Thyroid gland (tissue), 4 donors: ENCODE measurements at places on chromosomes 16 and 17.
A peak's percentile ranks its signal among the peaks of the same experiment; 100 is the strongest.

GRCh38 chr16:67407788-67408452 lies 8.4 kb downstream of the ZDHHC1 start:
- DNase-seq = no peak

DNA sequence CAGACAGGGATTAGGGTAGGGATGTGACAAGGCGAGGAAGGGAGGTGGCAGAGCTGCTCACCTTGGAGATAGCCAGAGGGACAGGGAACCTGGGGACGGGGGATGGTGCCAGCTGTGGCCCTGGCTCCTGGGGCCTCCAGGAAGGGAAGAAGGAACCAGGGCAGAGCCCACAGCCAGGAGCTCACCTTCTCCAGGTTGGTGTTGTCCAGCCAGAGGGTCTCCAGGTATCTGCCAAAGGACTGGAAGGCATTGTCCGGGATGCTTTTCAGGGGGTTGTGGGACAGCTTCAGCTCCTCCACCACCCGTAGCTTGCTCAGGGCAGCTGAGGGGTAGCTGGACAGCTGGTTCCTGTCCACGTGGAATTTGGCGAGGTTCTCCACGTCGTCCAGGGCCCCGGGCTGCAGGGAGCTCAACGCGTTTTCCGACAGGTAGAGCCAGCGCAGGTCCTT lies 801 bp downstream of the CHAD start:
- no peak for DNase-seq

GRCh38 chr16:577796-578195 lies 8.0 kb downstream of the PIGQ start:
- DNase-seq = no peak

GRCh38 chr17:50558941-50559614 lies 1.4 kb upstream of the CACNA1G start:
- no peak for DNase-seq

DNA sequence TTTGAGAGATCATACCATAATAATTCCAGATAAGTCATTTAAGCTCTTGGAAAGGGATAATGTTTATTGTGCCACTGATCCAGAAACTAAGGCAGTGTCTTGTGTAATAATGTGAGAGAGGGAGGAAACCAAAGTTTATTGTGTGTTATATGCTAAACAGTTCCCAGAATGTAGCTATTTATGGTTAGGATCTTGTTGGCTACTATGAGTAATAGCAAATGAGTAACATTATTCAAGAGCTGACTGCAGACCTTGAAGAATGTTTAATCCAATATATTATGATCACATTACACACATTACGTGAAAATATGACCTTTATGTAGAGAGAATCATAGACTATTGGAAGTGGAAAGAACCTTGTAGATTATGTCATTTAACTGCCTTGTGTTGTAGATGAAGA lies 139.5 kb downstream of the BCAS3 start:
- DNase-seq = no peak

DNA sequence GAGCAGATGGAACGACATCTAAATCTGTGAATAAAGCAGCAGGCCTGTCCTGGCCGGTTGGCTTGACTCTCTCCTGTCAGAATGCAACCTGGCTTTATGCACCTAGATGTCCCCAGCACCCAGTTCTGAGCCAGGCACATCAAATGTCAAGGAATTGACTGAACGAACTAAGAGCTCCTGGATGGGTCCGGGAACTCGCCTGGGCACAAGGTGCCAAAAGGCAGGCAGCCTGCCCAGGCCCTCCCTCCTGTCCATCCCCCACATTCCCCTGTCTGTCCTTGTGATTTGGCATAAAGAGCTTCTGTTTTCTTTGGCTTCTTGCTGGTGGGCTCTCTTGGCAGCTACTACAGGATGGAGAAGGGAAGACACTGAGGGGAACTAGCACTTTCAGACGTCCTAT lies 4.1 kb upstream of the RSAD1 start:
- peak; percentile 65 for DNase-seq

GRCh38 chr16:74773446-74774222 lies 986 bp downstream of the FA2H start:
- no peak for DNase-seq

DNA sequence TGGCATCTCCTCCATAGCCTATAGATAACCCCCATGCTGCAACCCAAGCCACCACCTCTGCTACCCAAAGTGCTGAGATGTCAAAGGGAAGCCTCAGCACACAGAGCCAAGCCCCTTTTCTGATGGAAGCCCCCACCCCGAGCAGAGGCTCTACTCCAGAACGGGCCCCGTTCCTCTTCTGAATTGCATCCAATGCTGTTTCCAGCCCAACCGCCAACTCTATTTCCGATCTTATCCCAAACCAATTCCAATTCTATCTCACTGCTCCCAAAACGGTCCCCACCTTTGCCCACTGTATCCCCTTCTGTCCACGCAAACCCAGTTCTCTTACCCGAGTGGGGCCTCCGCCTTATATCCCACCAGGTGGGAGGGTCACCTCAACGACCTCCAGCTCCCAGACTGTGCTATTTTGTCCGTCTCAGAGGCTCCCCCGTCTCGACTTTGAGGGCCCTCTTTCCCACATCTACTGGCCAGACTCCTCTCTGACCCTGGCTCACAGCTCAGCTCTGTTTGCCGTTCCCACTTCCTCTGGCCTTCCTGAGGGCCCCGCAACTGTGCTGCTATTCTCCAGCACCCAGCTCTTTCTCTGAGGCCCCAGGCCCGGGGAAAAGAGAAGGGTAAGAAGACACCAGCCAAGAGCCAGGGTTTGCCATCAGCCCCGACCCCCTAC lies 487 bp downstream of the SRL start:
- DNase-seq = no peak

DNA sequence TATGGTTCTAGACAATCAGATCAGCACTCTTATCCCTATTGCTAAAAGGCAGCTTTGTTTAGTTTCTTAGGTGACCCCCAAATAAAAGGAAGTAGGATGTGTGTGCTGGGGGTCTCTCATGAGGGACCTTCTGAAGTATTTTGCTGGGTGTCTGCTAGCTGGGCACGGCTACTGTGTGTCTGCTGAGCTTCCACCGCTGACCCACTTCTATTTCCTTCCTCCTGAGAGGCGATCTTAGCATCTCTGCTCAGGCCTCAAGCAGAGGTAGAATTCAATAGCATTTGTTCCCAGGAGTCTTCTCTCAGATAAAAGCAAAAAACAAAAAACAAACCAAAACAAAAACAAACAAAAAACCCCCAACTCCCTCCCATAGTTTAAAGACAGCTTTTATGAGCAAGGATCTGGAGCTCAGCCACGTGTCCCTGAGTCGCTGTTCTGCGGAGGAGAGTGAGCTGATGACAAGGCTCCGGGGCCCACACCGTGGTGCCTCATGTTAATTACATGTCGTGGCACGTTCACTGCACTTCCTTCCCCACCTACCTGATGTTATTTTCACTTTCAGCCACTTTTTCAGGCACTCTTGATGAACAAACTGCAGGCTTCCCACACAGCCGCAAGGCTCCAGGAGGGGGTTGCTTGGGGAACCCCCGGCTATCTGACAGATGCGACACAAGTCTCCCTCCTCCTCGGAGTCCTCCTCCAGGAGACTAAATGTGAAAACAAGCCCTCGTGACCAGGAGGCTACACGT lies 83.5 kb downstream of the MARCHF10 start:
- DNase-seq = no peak

DNA sequence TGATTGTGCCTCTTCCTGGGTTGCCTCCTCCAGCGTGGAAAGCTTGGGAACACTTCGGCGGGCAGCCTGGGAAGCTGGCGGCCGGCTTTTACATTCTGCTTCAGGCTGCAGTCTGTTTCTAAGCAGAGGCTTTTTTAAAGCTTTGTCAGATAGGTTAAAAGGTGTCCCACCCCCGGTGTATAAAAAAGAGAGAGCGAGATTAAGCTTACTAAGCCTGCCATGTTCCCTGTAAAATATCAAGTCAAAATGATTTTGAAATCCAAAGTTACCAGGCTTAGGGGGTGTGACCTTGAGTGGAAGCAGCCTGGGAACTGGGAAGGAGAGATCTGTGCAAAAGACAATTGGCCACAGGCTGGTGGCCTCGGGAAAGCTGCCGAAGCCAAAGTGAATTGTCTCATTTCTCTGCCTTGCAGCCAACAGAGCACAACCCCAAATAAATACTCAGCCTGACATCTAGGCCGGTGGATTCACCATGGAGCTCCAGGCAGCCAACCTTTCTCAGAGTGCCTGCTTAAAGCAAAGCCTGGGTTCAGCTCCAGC lies 254.5 kb downstream of the FTO start:
- no peak for DNase-seq

DNA sequence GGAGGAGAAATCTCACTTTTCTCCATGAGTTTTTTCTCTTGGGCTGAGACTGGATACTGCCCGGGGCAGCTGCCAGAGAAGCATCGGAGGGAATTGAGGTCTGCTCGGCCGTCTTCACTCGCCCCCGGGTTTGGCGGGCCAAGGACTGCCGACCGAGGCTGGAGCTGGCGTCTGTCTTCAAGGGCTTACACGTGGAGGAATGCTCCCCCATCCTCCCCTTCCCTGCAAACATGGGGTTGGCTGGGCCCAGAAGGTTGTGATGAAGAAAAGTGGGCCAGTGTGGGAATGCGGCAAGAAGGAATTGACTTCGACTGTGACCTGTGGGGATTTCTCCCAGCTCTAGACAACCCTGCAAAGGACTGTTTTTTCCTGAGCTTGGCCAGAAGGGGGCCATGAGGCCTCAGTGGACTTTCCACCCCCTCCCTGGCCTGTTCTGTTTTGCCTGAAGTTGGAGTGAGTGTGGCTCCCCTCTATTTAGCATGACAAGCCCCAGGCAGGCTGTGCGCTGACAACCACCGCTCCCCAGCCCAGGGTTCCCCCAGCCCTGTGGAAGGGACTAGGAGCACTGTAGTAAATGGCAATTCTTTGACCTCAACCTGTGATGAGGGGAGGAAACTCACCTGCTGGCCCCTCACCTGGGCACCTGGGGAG lies 19.1 kb downstream of the NGFR start:
- DNase-seq = peak; percentile 25

DNA sequence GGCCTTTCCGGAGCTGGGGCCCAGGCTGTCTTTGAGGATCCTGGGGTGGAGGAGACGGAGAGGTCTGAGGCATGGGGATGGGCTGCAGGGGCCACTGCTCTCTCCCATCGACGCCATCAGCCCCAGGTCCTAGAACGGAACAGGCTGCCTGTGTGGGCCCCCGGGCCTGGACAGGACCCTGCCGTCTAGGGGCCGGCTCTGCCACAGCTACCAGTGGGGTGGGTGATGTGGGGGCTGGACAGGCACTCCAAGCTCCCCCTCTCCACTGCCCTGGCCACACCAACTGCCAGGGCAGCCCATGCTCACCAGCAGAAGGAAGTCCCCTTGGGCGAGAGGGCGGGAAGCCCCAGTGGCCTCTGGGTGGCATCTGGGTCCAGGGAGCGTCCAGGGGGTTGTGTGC lies 37.8 kb downstream of the ENGASE start:
- no peak for DNase-seq

GRCh38 chr16:49281480-49281842 lies at the start of gene CBLN1:
CBLN1 (minus strand) TSS chr16:49281838; CDS start chr16:49281465, 373 bp downstream.
- DNase-seq = no peak

- DNase-seq = peak; percentile 75
These were observed 50.4 kb downstream of the OR1D5 start for GRCh38 chr17:3012926-3013581.

DNA sequence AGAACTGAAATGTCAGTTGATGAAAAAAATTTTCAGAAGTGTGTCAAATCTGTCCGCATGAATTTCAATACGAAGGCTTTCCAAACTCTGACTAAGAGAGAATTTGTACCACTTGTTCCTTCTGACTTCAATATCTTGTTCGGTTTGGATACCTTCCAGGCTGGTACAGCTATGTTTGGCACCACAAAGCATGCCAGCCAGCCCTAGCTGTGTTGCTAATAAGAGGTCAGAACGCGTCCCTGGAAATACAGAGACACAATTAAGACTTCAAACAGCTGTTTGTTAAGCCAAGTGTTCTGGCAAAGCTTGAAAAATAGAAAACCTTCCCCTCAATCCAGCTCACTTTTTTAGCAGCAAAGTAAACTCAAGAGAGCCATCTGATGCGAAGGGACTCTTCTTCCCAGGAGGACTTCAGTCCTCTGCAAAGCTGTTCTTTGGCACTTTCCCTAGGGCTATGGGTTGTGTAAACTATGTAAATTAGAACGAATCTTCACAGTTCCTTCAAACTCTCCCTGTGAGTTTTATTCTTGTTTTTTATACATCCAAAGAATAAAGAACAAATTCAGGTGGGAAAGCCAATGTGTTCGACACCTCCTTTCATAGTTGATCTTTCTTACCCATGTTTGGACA lies 35.1 kb downstream of the GRB2 start:
- peak; percentile 66 for DNase-seq

DNA sequence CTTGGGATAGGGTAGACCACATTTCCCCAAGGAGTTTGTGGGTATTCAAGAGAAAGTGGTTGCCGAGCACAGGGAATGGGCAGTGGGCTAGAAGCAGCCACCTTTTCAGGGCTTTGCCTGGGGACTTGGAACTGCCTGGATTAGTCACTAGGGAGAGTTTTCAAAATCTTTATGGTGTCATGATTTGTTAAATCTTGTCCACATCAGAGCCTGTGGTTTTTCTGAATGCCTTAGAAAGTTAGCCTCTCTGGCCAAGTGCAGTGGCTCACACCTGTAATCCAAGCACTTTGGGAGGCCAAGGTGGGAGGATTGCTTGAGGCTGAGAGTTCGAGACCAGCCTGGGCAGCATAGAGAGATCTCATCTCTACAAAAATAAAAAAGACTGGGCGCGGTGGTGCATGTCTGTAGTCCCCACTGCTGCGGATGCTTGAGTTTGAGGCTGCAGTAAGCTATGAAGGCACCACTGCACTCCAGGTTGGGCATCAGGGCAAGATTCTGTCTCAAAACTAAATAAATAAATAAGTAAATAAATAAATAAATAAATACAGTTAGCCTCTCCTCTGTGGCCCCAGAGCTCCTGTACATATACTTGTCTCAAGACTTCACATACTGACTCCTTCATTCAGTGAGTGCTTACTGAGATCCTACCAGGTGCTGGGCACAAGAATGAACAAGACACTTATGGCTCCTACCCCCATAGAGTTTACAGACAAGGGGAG lies 76.3 kb upstream of the HNF1B start:
- DNase-seq = no peak

DNA sequence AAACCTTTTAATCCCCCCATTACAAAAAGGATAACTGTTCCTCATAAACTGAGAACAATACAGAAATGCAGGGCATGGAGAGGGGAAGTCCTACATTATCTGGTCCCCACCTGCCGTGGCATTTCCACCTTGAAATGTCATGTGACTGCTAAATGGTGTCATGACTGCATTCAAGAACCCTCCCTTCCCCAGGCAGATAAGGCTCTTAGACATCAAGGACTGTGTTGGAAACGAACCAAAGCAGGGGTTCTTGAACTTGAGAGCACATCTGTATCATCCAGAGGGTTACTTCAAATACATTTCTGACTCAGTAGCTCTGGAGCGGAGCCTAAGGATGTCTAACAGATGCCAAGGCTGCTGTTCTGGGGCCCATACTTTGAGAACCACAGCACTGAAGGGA lies 18.4 kb downstream of the CMTM3 start:
- DNase-seq = no peak

DNA sequence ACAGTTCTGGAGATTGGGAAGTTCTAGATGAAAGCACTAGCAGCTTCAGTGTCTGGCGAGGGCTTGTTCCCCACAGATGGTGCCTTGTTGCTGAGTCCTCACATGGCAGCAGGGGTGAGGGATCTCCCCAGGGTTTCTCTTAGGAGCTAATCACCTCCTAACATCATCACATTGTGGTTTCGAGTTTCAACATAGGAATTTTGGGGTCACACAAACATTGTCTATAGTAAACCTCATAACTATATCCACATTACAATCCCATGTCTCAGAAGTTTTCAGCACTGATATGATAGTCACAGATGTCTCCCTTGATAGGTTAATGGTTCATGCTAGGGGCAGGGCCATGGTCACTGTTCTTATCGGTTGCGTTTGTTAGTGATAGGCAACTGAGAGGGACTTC lies 13.8 kb downstream of the CLUAP1 start:
- DNase-seq = no peak

GRCh38 chr17:2904135-2904534 lies 107.9 kb downstream of the RAP1GAP2 start:
- DNase-seq = peak; percentile 67
